Uterus (tissue), 4 donors: ENCODE measurements at places on chromosomes 6 and 20. TPM values are rescaled to one million over a fixed set of nuclear protein-coding genes. Genes with fewer than 3 reads are reported as not detected.

DNA sequence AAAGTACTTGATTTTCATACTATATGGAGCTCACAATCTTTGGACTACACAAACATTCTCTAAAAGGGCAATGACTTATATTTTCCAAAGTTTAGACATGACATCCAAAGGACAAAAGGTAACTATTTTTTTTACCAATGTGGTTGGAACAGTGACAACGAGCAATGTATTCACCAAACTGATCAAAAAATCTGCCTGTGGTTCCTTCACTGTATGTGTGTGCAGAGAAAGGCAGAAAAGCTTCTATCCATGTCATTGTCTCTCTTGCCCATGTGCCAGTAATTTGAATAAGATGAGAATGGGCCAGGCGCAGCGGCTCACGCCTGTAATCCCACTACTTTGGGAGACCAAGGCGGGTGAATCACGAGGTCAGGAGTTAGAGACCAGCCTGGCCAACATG, 25.5 kb downstream of the MCUR1 start:
- no peaks in the 10 kb centered on the region for H3K27me3 ChIP-seq
- H3K27ac ChIP-seq = no peak overlapping the region
- no peaks in the 10 kb centered on the region for H3K36me3 ChIP-seq
- no peaks in the 10 kb centered on the region for H3K4me1 ChIP-seq

- no peak overlapping the region for H3K4me3 ChIP-seq
These were observed 29.9 kb downstream of the FRK start for GRCh38 chr6:116030770-116031169.

- no peak overlapping the region for H3K4me3 ChIP-seq
- no peaks in the 10 kb centered on the region for H3K4me1 ChIP-seq
- H3K27ac ChIP-seq = no peak overlapping the region
- no peaks in the 10 kb centered on the region for H3K27me3 ChIP-seq
- H3K36me3 ChIP-seq = no peaks in the 10 kb centered on the region
These were observed 85.8 kb downstream of the DZANK1 start for GRCh38 chr20:18380908-18381529.

DNA sequence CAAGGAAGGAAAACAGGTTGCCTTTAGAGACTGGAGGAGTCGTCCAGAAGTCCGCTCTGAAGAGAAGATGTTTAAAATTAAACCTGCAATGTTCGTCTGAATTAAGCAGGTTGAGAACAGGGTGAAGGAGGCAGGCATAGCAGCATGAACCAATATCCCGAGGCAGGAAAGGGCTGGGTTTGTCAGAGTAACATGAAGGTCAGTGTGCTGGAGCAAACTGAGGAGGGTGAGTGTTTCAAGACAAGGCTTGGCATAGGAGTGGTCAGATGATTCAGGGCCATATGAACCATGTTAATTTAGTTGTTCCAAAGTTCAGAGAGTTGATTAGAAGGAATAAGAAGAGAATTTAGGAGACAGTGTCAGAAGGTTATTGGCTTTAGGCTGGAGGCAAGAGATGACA, 93.3 kb downstream of the UTRN start:
- H3K27me3 ChIP-seq = no peaks in the 10 kb centered on the region
- DNase-seq = no peak
- peak overlapping the region; percentile 1 for H3K27ac ChIP-seq
- peaks cover 5% of the 10 kb centered on the region for H3K4me1 ChIP-seq
- H3K4me3 ChIP-seq = no peak overlapping the region
- no peaks in the 10 kb centered on the region for H3K36me3 ChIP-seq

GRCh38 chr6:111788379-111789276, 84.6 kb downstream of the FYN start:
- H3K4me1 ChIP-seq = no peaks in the 10 kb centered on the region
- H3K27ac ChIP-seq = peak overlapping the region; percentile 65
- no peaks in the 10 kb centered on the region for H3K27me3 ChIP-seq
- DNase-seq = no peak

DNA sequence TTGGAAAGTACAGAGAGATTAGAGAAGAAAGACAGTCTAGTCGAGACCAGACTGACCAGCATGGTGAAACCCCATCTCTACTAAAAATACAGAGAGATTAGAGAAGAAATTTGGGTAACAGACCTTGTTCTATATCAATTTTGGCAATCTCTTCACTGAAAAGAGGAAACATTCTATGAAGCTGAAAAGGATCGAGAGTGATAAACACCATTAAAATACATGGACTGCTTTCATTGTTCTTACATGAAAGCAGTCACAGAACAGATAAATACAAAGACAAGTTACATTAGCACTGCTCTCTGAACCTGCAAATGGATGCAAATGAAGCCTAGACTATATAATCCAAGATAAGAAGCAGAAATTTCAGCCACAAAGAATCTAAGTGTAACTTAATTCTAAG, 8.4 kb upstream of the OPRM1 start:
- no peak overlapping the region for H3K27ac ChIP-seq
- H3K4me3 ChIP-seq = no peak overlapping the region
- DNase-seq = no peak
- H3K27me3 ChIP-seq = no peaks in the 10 kb centered on the region

DNA sequence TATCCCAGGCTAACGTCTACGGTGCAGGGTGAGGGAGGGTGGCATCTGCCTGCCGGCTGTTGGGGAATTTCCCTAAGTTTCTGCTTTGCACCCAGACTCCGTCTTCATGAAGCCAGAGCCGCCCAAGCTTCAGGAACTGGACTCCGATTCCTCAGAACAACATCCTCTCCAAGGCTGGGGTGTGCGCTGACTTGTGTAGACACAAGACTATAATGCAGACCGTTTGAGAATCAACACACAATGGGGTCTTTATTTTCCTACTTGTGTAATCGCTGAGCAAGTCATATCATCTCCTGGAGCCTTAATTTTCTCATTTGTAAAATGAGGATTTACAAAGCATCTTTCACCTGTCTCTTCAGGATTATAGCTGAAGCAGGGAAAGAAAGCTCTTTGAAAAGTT, 160.5 kb upstream of the AGPAT4 start:
- no peaks in the 10 kb centered on the region for H3K36me3 ChIP-seq
- DNase-seq = no peak
- no peak overlapping the region for H3K4me3 ChIP-seq
- H3K27ac ChIP-seq = no peak overlapping the region
- peaks cover 3% of the 10 kb centered on the region for H3K4me1 ChIP-seq

DNA sequence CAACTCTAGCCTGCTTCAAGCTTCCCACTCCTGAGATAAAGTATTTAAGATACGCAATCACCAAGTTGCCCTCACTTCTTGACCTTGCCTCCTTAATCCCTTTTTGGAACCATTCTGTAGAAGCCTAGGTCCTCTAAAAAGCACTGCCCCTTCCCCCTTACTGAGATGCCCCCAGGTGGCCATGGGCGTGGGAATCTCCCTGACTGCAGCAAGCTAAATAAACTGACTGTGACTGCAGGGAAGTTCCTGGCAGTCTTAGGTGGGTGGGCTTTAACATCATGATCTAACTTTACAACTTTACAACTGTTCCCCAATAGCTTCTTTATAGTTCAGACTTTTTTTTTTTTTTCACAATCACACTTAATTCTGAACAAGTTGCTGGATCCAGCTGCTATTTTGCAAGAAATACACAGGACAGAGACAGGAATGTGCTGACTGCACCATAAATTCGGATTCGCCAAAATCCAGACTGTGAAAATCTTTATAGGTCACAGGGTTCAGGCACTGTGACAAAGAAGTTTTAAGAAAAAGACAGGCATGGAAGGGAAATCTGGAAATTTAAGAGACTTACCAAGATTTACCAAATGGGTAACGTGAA, 344.2 kb upstream of the SULF2 start:
- peak overlapping the region; percentile 80 for H3K27ac ChIP-seq
- no peaks in the 10 kb centered on the region for H3K36me3 ChIP-seq
- no peak overlapping the region for H3K4me3 ChIP-seq
- no peaks in the 10 kb centered on the region for H3K27me3 ChIP-seq

DNA sequence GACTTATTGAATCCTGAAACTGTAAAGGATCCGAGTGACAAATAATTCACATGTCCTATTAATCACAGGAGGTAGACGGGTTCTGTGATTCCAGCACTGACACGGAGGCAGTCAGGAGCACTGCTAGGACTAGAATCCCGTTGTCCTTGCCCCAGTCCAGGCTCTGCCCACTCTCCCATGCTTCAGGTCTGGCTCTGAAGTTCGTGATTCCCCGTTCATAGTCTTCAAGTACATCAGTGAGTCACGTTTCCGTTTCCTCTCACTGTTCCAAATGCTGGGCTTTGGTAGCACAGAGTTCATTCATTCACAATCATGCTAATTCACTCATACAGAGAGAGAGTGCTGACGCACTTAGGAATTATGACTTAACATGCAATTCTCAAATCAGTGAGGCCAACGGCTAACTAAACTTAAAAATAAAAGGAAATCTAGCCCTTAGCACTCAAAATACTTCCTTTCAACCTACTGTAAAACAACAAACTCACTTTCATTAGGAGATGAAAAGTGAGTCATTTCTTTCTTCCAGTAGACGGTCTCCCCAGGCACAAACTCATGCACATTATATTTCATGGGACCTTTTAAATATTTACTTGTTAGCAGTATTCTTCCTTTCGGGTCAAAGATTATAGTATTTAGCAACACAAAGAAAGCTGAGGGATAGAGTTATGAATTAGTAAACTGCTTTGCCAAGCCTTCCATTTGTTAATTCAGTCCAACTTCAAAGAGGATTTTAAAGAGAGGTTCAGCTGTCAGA, 94.0 kb upstream of the NHSL1 start:
- peak overlapping the region; percentile 67 for H3K27ac ChIP-seq
- no peaks in the 10 kb centered on the region for H3K36me3 ChIP-seq
- H3K4me3 ChIP-seq = no peak overlapping the region
- no peaks in the 10 kb centered on the region for H3K4me1 ChIP-seq

SRSF12 gene
- total RNA-seq = 12.7 TPM

DNA sequence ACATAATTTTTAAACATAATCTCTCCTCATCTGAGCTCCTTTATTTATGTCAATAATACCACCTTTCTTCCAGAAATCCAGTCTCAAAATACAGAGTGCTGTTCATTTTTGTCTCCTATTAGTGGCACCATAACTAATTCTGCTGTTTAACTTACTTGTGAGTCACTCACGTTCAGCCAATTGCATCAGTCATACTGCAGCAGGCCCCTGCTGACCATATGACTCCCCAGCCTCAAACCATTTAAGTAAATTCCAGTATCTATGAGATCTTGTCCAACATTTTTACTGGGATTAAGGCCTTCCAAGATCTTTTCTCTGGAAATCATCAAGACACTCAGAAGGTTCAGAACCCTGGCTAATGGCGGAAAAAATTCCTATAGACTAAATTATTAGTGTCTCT, 982.2 kb upstream of the MAP3K7 start:
- H3K4me3 ChIP-seq = no peak overlapping the region
- H3K4me1 ChIP-seq = no peaks in the 10 kb centered on the region
- no peaks in the 10 kb centered on the region for H3K36me3 ChIP-seq
- DNase-seq = no peak

GRCh38 chr6:86010915-86011786, 368.5 kb upstream of the SYNCRIP start:
- no peaks in the 10 kb centered on the region for H3K27me3 ChIP-seq
- H3K4me1 ChIP-seq = no peaks in the 10 kb centered on the region
- H3K27ac ChIP-seq = no peak overlapping the region
- DNase-seq = no peak
- no peak overlapping the region for H3K4me3 ChIP-seq

GRCh38 chr6:101163611-101164010, 229.9 kb upstream of the GRIK2 start:
- no peak for DNase-seq
- no peaks in the 10 kb centered on the region for H3K4me1 ChIP-seq
- no peaks in the 10 kb centered on the region for H3K36me3 ChIP-seq
- no peaks in the 10 kb centered on the region for H3K27me3 ChIP-seq

DNA sequence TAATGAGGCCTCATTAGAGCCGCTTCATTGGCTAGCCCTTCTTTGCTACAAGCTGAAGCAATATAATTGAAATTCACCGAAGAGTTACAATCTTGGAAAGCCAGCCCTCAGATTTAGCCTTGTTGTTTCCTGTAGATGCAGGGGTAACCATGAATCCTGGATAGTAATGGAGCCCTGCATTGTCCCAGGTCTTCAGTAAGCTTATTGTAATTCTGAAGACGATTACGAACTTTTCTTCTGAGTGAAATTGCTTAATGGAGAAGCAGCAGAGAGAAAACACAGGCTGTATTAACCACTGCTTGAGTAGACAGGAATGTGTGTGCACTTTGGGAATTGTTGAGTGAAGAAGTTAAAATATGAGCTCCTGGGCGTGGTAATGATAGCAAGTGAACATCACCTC, 26.3 kb upstream of the NAA20 start:
- H3K27ac ChIP-seq = no peak overlapping the region
- H3K4me1 ChIP-seq = peaks cover 13% of the 10 kb centered on the region

OR2J1 gene
- total RNA-seq = not detected

GRCh38 chr6:36984581-36985416, 1.2 kb downstream of the MTCH1 start:
- H3K36me3 ChIP-seq = no peaks in the 10 kb centered on the region
- H3K4me1 ChIP-seq = peaks cover 8% of the 10 kb centered on the region
- H3K4me3 ChIP-seq = peak overlapping the region; percentile 99
- peak overlapping the region; percentile 96 for H3K27ac ChIP-seq
- H3K27me3 ChIP-seq = no peaks in the 10 kb centered on the region
- peak; percentile 55 for DNase-seq

ZSCAN31 gene
- 3.5 TPM for total RNA-seq

GRCh38 chr6:6980999-6981597, 126.7 kb upstream of the RREB1 start:
- no peaks in the 10 kb centered on the region for H3K4me1 ChIP-seq
- H3K27me3 ChIP-seq = no peaks in the 10 kb centered on the region
- H3K27ac ChIP-seq = no peak overlapping the region

ARFGEF3 gene
- total RNA-seq = 5.8 TPM

DNA sequence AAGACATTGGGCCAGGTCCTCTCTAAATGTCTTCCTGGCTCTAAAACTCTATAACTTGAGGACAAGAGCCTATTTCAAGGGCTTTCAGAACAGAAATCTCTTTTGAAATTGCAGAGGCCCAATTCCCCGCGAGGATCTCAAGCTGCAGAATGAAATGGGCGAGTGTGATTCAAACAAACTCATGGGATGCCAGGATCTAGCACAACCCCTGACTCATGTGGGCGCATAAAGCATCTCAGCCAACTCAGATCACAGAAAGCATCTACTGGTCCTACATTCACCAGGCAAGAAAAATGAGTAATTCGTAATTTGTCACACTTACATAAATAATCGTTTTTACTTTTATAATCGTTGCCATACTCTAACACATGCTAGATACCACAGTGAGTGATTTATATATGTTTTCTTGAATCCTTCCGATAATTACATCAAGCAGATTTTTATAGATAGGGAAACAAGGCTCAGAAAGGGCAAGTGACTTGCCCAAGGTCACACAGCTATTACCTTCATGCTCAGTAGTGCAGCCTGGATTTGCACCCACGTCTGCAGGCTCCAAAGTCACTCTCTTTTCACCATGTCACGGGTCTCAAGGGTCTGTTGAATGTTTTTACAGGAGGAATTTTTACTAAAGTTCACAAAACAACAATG, 26.2 kb downstream of the FOXF2 start:
- H3K36me3 ChIP-seq = no peaks in the 10 kb centered on the region
- no peaks in the 10 kb centered on the region for H3K4me1 ChIP-seq
- DNase-seq = no peak
- no peak overlapping the region for H3K4me3 ChIP-seq
- no peak overlapping the region for H3K27ac ChIP-seq
